GM12891 (cell line): ENCODE measurements at places on chromosomes 7 and 10.
A peak's percentile ranks its signal among the peaks of the same experiment; 100 is the strongest.

DNA sequence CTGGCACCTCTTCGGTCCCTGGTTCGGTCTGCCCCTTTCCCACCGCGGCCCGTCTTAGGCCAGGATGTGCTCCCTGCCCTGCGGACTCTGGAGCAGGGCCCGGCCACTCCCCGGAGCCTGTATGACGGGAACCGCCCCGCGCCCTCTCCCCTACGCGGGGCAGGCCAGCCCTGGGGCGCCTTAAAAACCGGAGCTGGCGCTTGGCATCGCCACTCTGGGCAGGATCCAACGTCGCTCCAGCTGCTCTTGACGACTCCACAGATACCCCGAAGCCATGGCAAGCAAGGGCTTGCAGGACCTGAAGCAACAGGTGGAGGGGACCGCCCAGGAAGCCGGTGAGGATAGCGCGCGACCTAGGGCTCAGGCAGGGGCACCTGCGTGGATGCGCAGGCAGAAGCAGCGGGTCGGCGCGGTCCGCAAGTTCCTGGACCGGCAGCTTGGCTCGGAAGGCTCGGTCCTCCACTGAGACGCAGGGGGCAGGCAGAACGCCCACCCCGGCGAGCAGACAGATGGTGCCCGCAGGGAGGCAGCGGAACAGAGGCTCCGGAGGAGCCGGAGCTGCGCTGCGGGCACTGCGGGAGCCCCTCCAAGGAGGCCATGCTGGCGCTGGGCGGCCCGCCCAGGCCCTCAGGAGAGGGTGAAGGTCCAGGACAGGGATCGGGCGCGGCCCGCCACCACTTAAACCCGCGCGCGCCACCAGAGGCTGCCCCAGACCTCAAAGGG is at the start of gene ADIRF:
ADIRF (plus strand) TSS at position 212 of the 723 bp plus-strand sequence; CDS start at position 275, 63 bp downstream.
- DNase-seq = no peak

DNA sequence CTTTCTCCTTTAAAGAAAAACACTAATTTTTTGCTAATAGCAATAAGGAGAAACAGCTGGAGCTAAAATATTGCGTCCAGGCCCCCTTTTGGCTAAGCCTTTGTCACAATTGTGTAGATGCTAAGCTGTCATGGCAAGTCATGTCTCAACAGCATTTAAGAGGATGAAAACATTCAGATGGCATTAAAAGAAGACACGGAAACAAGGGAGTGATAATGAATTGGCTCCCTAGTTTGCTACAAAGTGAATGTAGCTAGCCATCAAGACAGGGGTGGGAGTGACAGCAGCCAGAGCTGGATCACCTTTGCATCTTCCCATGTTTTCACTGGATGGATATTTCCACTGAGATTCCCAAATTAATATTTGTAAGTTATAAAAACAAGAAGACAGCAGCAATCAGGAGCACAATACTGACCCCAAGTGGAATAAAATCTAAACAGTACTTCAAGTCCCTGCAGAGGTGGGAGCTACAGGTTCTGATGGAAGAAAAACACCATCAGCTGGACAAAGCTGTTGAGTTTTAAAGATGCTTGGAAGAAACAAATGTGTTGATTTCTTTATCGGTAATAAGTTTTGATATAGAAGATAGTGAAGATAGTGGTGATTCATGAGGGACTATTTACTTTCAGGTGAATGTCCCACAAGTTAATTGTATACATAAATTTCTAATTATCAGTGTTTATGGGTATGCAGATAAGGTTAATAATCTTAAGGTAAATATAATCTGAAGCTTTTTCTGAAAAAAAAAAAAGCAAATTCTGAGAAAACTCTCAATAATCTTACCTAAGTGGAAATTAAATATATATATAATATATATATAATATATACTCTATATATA is 129.4 kb downstream of the SLC16A9 start:
- no peak for DNase-seq

DNA sequence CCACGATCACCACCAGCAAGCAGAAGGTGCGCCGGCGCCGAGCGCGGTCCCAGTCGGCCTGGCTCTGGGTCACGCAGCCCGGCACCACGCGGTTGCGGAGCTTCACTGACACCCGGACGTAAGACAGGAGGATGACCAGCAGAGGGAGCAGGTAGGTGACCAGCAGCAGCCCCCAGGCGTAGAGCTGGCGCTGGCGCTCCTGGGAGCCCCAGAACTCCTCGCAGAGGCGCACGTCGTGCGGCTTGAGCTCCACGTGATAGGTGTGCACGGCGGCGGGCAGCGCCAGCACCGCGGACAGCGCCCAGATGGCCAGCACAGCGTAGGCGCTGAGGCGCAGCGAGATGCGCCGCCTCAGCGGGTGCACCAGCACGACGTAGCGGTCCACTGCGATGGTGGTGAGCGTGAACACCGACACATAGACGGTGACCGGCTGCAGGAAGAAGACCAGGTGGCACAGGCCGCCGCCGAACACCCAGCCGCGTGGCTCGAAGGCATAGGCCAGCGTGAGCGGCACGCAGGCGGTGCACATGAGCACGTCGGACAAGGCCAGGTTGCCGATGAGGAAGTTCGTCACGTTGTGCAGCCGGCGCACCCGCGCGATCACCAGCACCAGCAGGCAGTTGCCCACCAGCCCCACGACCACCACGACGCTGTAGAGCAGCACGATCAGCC is 920 bp downstream of the PRLHR start:
- no peak for DNase-seq

DNA sequence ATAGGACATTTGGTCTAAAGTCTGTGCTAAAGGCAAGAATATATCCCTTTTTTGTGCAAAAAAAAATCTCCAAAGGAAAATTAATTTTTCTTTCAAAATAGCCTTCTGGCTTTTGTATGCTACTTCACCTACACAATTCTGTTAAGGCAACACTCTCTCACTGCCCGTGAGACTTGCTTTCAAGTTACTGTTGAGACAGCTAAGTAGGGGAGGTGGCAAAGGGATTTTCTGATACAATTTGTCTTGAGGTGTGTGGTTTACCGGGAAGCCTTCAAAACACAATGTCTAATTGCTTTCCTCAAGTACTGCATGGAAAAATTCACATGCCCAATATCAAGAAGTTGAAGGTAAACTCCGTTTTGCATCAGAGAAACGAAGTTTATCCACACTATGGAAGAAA is 50.8 kb upstream of the RSU1 start:
- no peak for DNase-seq

DNA sequence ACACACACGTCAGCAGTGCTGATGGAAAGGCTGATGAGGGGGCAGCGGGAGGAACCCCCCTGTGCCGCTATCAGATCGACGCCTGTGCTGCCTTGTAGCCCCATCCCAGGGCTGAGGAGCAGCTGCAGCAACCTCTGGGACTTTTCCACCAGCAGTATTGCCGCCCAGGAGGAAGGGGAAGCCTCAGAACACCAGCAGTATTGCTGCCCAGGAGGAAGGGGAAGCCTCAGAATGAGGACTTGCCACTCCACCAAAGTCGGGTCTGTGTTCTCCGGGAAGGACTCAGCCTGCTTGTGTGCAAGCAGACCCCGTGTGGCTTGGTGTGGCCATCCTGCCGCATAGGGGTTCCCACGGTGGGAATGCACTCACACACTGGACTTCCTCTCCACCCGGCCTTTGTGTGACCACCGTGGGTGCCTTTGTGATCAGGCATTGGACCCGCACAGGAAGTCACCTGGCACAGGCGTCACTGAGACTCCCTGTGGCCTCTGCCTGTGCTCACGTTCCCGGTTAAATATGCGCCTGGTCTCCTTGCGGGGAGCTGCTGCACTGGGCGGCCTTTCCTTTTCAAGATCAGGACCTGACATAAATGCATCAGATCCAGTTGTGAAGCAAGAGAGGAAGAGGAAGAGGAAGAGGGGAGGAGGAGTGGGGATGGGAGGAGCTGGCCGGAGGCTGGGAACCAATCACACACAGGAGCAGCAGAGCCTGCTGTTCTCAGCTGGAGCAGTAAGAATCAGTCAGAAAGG is 248.5 kb downstream of the DNAJB6 start:
- no peak for DNase-seq

GRCh38 chr10:104359811-104360210 is 6.2 kb downstream of the CFAP58 start:
- no peak for DNase-seq

GRCh38 chr10:87053111-87053510 is 33.0 kb downstream of the FAM25A start:
- DNase-seq = no peak

DNA sequence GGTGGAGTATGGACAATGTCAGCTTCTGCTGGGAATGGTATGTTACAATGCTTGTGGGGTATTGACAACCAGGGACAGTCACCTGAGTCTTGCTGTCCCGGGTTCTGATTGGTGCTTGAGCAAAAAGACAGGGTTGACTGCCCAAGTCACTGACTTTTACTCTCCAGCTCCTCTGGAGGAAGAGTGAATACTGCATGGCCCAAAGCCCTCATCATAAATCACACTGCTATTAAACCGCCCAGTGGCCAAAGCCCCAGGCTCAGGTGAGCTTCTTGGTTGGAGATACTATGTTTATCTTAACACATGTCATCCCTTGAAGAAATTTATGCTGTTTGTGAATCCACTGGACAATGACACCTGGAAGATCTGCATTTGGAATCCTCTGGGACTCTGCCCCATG is 90.0 kb upstream of the IGFBP3 start:
- DNase-seq = no peak

DNA sequence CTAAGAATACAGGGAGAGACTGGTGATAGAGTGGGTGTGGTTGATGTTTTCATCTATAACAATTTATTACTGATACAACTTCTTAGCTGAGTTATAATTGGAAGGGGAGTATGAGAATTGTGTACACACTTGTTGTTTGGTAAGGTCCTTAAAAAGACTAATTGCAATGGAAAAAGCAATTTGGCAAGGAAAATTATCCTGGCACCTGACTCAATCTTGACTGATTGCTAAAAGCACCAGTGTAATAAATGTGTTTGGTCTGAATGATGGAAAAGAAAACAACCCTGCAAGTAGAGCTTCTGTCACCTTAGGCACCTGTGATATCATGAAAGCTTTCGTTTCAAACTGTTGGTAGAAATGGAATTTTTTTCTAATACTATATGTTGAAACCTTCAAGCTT is 6.7 kb upstream of the GSDME start:
- no peak for DNase-seq

GRCh38 chr7:130650611-130651120 is 17.9 kb downstream of the COPG2 start:
- DNase-seq = no peak

DNA sequence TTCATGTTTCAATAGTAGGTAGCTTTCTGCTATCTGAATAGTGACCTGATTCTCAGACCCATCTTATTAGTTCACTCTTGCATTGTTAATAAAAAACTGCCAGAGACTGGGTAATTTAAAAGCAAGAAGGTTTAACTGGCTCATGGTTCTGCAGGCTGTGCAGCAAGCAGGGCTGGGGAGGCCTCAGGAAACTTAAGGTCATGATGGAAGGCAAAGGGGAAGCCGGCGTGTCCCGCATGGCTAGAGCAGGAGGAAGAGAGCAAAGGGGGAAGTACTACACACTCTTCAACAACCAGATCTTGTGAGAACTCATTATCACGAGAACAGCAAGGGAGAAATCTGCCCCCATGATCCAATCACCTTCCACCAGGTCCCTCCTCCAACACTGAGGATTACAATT is 185.2 kb upstream of the PITRM1 start:
- no peak for DNase-seq

DNA sequence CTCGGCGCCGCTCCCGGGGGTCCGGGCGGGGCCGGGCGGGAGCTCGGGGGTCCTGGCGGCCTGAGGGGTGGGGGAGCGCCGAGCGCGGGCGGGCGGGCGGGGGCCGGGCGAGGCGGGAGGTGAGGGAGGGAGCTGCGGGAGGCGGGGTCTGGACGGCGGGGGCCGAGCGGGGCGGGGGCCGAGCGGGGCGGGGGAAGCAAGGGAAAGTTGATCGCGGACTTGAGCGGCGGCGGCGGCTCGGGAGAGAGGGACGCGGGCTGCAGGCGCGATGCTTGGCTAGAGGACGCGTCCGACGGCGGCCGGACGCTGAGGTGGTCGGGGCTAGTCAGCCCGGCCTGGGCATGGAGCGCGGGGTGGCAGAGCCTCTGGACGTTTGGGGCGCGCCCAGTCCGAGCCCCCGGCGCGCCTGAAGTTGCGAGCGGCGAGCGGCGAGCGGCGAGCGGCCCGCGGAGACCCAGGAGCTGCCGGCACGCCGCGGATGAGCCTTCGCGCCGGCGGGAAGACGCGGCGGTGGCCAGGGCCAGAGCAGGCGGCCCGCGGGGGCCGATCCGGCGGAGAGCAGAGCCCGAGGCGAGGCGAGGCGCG is at the start of gene CDH23:
CDH23 (plus strand) TSS at position 210 of the 585 bp plus-strand sequence. CDS start 42,912 bp downstream, outside the sequence.
- DNase-seq = peak; percentile 46

- no peak for DNase-seq
These were observed 4.0 kb downstream of the PTEN start for GRCh38 chr10:87867453-87867852.

DNA sequence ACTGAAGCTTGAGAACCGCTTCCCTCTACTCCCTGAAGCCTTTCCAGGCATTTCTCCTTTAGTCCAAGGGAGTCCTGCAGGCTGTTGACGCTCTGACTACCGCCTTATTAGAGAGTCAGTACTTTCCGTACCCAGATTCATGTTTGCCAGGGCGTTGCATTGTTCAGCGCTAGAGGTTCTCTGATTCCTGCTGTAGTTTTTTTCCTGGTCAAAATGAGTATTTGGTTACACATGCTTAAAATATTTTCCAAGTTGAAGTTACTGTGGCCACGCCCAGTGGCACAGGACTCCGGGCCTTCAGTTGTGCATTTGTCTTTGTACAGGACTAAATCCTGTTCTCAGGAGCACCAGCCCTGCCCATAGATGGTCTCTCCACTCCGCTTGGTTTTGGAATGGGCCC is 7.9 kb downstream of the MTURN start:
- no peak for DNase-seq

GRCh38 chr10:29482591-29483431 is 152.0 kb downstream of the SVIL start:
- no peak for DNase-seq

GRCh38 chr10:120251821-120252442 is 205.1 kb upstream of the PLPP4 start:
- no peak for DNase-seq

DNA sequence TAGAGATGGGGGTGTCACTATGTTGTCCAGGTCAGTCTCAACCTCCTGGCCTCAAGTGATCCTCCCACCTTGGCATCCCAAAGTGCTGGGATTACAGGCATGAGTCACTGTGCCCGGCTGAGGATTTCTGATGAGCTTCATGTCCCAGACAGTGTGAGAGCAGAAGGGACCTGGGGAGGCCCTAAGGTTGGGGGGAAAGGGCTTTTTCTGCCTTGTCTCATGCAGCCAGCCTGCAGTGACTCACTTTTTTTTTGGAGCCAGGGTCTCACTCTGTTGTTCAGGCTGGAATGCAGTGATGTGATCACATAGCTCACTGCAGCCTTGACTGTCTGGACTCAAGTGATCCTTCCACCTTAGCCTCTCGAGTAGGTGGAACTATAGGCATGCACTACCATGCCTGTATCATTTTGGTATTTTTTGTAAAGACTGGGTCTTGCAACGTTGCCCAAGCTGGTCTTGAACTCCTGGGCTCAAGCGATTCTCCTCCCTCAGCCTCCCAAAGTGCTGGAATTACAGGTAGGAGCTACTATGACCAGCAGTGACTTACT is 14.6 kb downstream of the COL26A1 start:
- no peak for DNase-seq
